ENCODE measurements at places on chromosomes 11 and 22.

DNA sequence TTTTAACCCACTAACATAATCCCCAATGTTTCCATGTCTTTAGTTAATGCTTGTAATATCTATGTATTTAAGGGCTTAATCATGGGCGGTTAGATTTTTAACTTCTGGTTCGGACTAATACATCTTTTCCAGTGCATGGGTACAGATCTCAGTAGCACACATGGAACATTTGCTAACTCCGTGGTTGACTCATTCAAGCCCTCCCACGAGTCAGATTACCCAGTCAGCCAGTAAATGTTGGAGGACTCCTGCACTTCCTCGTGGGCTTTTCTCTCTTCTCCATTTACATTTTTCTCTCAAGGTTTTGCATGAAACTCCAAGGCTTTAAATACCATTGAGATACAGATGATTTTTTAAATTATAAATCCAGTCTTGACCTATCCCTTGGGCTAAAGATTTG is 313.9 kb downstream of the ST3GAL4 start:
- DNase-seq, result no peak

DNA sequence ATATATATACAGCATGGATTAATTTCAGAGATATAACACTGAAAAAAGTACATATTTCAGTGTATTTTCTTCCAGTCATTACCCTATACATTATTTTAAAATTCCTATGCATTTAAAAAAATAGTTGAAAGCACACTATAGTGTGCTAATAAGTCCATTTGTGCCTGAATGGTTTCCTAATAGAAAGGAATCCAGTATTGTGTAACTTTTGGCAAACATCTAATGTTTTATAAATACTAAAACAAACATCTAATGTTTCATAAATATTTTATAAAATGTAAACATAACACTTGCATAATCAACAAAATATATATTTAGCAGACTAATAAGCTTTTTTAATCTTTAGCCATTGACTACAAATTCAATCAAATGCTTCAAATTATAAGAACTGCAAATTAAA is 126.6 kb upstream of the FIBIN start:
- DNase-seq, result no peak

DNA sequence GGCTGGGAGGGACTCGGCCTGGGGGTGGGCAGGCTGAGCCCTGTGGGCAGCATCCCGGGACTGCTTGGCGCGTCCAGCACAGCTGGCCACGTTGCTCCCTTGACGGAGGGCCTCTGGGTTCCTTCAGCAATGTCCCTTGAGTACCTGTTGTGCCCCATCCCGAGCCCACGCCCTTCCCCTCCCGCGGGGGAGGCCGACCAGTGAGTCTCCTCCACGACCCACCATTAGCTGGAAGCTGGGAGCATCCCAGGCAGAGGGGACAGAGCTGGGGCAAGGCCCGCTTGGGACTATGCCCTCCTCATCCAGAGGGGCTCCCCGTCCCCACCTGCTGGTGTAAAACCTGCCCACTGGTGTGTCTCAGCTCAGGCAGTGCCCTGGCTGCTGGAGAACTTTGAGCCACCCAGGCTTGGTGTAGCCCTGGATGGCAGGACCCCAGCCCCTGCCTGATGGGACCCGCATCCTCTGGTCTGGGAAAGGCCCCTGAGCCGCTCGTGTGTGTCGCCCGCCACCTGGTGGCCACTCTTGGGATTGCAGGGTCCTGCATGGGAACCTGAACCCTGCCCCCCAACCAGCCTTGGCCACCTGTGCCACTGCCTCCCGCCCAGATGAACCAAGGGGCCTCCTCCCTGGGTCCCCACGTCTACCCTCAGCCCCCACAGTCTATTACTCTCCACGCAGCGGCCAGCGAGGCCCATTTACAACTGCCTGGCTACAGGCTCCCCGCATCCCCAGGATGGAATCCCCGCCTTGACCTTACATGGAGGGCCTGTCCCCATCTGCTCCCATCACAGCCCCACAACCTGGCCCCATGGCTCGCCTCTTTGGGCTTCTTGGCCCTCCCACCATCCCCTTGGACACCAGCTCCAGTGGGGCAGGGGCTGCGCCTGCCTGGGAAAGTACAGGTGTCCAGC is 16.6 kb upstream of the ARHGAP8 start:
- peak; percentile 83 for DNase-seq

DNA sequence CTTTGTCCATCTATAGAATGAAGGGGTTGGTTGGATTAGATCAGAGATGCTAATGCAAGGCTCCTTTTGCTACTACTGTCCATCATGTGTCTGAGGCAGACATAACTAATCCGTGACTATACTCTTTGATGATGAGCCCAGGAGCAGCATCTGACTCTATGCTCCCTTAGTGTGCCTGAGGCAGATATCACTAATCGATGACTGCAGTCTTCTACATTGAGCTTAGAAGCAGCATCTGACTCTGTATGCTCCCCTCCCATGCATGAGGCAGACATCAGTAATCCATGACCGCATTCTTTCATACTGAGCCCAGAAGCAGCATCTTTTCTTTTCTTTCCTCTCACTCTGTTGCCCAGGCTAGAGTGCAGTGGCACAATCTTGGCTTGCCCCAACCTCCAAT is 4.2 kb downstream of the TCN2 start:
- DNase-seq, result no peak

DNA sequence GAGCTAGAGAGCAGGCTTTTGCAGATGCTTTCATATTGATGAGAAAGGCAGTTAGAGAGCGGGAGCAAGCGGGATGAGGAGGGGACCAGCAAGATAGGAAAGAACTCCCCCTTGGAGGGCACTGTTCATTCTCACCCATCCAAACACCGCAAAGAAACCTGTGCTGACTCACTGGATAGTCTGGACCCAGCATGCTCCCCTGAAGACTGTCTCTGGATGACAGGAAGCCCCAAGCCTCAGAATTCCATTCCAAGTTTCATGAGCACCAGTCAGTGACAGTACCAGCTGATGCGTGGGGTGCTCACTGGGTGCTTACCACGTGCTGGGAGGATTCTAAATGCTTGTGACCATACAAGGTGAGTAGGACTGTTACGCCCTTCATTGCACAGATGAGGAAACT is 34.2 kb downstream of the MICAL3 start:
- DNase-seq, result no peak
